Activated gamma-delta T cell treated with Interleukin-2 at 50 U/mL for 16 hours (primary cell): ENCODE measurements at places on chromosomes 2 and 18.

DNA sequence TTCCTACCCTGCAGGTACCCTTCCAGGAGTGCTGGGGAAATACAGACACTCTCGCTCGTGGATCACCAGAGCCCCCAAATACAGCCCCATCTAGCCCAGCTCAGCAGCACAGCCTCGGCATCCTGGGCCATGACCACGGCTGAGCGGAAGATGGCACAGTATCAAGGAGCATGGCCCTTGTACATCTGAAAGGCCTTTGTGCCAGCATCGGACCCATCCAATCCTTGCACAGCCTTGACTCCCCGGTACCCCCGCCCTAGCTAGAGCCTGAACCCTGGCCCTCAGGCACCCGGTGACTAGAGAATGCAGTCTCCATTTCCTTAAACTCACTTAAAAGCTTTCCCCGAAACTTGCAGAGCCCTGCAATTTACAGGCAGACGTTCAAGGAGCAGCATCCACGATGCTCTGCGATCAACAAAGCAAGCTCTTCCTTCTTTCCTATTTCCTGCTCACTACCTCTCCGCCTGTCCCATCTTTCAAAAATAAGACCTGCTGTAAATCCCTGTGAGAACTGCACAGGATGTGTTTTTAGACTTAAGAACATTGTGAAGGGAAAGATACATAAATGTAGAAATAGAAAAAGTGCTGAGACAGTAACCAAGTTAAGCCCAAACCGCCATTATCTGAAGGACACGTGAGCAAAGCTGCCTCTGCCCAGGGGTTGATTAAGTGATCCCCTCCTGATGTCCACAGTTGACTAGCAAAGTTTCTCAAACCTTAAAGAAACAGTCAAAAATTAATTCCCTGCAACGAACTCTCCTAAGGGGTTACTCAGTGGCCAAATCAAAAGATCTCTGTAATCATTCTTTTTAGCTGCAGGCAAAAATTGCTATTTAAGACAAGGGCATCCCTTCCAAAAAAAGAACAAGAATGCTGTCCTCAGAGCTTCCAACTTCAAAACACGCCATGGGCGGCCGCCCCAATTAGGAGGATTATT, 48.5 kb downstream of the ZNF516 start:
- DNase-seq: no peak

GRCh38 chr2:105877945-105878344, 133.2 kb downstream of the NCK2 start:
- DNase-seq: no peak

DNA sequence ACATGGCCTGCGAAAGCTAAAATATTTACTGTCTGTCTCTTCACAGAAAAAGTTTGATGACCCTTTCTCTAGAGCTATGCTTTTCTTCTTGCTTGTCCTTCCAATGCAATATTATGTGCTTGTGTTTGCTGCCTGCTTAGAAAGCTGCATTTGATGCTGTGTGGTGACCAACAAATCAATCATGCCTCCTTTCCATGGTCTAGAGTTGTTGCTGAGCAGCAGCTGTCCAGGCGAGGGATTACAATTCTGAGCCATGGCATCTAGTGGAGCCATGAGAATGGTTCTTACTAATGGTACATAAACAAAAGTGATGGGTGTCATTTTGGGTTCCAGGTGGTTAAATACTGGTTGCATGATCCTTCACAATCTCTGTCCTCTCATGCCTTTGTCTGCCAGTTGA, 1142.1 kb downstream of the DPP10 start:
- DNase-seq: no peak

DNA sequence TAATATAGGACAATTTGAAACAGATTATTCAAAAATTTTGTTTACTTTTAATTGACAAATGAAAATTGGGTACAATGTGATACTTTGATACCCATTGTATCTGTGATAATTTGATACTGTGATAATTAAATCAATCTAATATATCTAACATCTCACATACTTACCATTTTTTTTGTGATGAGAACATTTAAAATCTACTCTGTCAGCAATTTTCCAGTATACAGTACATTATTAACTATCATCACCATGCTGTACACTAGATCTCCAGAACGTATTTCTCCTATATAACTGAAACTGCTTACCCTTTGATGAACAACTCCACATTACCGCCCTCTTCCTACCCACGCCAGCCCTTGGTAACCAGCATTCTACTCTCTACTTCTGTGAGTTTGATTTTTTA, 139.7 kb upstream of the TFPI start:
- DNase-seq: no peak

GRCh38 chr18:8821083-8821465, 115.7 kb downstream of the MTCL1 start:
- DNase-seq: no peak

GRCh38 chr2:168237741-168238140, 9.7 kb downstream of the STK39 start:
- no peak for DNase-seq
